ENCODE measurements at places on chromosomes 2 and 18. TPM values are rescaled to one million over a fixed set of nuclear protein-coding genes. Genes with fewer than 3 reads are reported as not detected.
A peak's percentile ranks its signal among the peaks of the same experiment; 100 is the strongest.

The ACADL gene
- 45.3 TPM for total RNA-seq

The KIF1A gene
- 31.9 TPM for total RNA-seq

The EPAS1 gene
- 451 TPM for total RNA-seq

The MDH1 gene
- 127 TPM for total RNA-seq

The GNLY gene
- 0.63 TPM for total RNA-seq

GRCh38 chr2:227774011-227774624 lies 28.4 kb downstream of the SCYGR8 start:
- no peak for DNase-seq

DNA sequence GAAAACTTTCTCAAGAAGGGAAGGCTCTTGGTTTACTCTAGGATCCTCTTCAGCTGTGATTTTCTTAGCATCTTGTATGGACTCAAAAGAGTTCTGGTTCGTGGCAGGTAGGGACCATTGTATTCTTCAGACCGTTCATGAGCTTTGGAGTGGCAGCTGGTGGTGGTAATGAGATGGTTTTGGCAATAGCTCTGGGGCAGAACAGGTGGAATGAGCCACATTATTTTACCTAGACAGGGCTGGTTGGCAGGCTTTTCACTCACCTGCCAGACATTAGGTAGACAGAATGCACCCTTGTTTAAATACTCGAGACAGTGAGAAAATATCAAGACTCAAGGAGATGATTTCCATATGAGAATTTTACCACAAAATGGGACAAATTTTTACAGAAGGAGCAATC lies 26.2 kb upstream of the MGAT5 start:
- DNase-seq: no peak

GRCh38 chr18:76697441-76697901 lies 124.9 kb upstream of the ZNF236 start:
- no peak for DNase-seq

- no peak for DNase-seq
Observed at GRCh38 chr18:70296781-70297180, 7.9 kb downstream of the SOCS6 start.

GRCh38 chr18:51030537-51031258 lies 685 bp downstream of the SMAD4 start:
- peak; percentile 39 for DNase-seq

GRCh38 chr18:11407940-11408339 lies 201.5 kb upstream of the SLC35G4 start:
- DNase-seq: no peak

DNA sequence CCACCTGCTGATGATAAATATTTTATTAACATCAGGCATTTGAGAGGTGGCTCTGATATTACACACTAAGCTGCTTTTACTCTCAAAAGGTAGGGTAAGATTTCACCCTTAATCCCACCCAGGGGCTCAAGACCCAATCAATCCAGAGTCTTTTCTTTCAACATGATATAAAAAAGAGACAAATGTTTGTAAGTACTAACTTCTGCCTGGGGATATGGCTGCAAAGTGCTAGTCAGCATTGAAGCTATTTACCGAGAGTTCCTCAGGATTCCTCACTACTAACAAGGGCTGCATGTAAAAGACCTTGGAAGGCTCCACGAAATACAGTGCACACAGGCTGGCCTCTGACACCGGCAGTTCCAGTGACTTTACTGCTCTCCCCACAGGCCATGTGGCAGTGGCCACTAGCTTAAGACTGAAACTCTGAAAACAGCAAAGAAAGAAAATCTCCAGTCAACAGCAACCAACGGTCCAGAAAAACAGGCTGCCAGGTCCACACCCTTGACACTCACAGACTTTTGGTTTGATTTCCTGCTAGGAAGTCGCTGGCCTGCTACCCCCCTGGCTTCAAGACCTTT lies 11.2 kb downstream of the MREG start:
- DNase-seq: no peak

DNA sequence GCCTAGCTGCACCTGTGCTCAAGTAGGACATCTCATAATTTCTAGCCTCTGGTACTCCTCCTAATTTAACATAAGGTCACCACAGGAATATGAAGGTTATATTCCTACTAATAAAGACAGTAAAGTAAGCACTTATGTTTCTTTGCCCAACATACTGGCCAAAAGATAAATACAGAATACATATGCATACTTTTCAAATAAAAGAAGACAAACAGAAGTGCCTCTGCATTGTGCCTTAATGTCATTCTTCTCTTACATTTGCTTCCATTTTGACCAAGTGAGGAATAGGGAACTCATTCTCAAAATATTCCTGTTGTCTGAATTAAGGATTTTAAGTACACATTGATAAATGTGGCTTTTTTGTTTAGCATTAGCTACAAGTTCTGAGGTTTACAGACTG lies 5.6 kb downstream of the BCL11A start:
- DNase-seq: no peak

DNA sequence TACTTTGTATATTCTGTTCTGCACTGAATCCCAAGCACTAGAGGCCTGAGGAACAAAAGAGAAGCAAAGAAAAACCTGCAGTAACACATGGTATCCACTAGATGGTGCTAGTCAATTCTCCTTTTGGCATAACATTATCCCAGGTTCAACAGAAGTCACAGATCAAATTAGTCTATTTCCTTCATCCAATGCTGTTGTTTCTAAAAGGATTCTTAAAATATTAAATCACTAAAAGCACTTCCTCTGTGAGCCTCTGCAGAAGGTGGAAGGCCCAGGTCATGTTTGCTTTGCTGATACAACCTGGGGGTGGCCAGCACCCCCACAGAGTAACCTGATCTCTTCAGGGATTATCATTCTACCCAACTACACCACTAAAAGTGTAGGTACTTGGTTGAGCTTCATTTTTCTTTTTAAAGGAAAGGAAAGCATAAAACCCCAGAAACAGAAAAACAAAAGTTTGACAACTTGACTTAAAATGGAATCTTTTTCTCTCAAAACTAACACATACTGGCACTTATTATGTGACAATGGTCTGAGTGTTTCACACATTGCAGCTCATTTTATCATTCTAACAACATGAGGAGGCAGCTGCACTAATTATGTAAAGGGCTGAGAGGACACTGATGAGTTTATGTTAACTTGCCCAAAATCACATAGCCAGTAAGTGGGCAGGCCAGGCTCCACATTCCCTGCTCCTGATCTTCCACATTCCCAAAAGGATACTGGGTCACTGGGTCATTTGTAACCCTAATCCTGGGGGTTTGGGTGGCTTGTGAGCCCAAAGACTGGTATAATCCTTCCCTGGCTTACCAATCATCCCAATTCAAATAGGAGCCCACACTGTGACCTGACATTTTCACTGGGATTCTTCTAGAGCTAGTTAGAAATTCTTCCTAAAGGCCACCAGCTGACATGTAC lies 66.8 kb upstream of the DNER start:
- DNase-seq: no peak

DNA sequence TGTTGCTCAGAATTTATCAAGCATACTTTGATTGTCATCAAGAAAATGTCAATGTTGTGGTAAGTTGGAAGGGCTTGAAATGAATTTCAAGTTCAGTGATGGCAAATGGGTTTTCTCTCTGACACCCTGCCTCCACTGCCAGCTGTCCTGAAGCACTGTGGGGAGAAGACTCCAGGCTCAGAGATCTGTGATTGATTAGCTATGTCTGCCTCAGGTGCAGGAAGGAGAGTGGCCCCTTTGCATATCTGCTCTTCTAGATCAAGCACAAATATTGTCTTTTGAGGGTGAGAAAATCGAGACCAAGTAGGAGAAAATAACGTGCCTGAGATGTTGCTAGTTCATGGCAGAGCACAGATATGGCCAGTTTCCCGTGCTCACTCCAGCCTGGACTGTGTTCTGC lies 178.8 kb upstream of the GLI2 start:
- no peak for DNase-seq

DNA sequence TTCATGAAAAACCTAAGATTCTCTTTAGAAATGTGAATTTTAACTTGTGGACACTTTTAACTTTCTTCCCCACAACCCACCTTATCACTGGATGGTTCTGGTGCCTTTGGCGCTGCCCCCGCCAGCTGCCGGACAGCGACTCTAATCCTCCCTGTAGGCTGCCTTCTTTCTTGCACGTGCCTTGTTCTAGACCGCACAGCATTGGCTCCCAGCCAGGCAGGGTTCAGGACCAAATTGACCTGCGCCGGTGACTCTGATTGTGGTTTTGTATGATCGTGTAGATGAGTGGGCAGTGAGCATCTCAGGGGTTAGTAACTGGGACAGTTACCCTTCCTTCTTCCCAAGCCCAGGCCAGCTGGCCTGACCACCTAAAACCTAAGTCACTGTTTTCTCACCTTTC lies 106.8 kb downstream of the ASAP2 start:
- no peak for DNase-seq

DNA sequence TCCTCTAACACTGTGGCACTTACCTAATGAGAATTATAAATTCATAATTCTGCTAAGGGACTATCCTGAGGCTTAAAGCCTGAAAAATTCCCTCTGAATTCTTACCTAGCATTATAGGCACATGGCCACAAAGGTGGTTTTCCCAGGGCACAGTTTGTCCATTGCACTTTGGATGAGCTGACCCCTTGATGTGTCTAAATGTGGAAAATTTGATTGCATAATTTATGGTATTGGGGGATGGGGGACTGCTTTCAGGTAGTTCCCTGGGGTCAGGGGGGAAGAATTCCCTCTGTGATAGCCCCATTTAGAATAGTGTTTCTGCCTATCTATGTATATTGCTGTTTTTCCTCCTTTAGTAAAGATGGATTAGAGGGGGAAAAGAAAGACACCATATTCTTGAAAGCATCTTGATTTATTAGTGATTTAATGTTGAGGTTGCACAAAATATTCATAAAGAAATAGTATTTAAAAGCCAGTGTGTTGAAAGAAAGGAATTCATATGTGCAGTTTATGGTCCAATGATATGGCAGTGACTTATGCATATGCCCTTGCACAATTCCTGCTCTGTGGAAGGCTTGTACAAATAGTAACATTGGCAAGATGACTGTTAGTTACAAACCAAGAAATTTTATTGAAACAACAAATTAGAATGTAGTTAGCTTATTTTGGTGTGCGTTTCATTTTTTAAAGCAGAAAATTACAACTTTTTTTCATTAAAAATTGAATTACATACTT lies 8.7 kb upstream of the HTR2B start:
- no peak for DNase-seq

DNA sequence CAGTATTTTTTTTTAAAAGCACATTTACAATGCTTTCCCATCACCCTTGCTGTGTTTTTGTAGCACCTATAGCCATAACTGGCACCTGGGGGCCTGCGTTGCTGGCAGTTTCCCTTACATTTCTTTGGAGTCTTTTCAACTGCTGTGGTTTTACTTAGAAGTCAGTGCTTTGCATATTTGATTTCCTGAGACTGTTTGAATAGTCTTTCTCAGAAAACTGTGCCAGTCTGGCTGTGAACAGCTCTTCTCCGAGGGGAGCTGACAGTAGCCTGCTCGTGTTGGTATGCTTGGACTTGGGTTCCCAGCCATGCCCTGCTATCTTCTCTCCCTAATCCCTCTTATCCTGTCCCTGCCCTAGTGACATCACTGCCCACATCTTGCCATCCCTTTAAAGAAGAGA lies 81.5 kb downstream of the DPP4 start:
- DNase-seq: no peak

- DNase-seq: no peak
Observed at GRCh38 chr2:19473350-19473749, 114.9 kb upstream of the OSR1 start.

DNA sequence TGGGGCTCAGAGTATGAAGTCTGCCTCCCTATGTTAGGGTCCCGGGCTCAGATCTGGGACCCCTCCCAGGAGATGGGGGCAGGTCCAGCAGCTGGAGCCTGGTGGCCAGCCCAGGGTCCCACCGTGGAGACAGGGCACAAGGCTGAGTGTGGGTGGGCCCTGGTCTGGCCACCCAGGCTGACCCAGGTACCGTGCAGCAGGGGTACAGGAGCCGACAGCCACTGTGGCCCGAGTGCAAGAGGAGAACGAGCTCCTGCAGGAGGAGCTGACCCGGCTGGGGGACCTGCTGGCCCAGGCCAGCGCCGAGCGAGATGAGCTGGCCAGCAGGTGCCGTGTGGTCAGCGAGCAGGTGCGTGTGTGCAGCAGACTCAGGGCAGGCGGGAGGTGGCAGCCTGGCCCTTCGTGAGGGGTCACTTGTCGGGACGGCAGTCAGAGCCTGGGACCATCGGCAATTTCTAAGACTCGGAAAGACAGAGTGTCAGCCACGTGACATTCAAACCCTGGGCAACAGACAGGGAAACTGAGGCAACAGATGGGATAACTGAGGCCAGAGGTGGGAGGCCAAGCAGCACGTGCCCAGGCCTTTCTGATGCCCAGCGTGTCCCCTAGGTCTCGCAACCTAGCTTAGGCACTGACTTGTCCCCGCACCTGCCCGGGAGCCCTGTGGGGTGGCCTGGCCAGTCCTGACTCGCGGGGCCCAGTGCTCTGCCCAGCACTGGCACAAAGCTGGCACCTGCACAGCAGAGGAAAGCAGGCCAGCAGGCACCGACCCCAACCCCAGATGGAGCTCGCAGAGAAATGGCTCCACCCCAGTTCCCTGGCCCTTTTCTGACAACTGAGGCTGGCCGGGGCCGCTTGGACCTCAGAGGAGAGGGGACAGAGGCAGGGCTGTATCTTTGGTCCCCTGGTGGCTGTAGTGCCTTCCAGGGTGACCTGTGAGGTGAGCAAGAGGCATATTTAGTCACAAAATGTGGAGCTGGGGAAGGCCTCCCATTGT lies 13.9 kb downstream of the CROCC2 start:
- no peak for DNase-seq

GRCh38 chr2:236813766-236814165 lies 244.1 kb downstream of the ACKR3 start:
- no peak for DNase-seq

- no peak for DNase-seq
Observed at GRCh38 chr2:11630855-11631254, 39.1 kb downstream of the NTSR2 start.

DNA sequence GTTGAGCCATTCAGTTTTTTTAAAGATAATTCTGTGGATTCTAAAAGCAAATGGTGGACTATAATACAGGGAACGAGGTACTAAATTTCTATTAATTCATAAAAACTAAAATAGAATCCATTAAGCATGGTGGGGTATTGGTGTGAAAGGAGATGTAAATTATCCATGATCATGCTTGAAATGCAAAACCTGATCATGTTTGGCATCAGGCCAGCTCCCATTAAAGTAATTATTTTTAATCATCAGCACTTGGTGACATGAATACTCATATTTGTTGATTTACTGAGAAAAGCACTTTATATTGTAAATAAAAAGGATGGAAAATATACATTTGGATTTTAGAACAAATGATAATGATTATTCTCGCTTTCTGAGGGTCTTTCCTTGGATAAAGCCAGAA lies 232.3 kb upstream of the MEIS1 start:
- DNase-seq: no peak

GRCh38 chr2:120953066-120953756 lies 217.5 kb downstream of the GLI2 start:
- DNase-seq: no peak
